ENCODE measurements at places on chromosomes 16 and 17.

DNA sequence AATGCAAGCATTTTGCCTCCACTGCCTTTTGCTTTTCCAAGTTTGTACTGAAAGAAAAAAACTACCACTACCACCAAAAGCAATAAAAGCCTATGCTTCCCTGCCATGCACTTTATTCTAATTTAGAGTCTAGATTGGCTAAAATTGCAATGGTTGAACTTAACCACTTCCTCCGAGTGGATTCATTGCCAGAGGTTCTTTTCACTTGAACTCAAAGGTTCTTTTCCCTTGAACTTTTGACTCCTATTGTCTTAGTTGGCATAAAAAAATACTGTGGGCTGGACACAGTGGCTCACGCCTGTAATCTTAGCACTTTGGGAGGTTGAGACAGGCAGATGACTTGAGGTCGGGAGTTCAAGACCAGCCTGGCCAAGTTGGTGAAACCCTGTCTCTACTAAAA is 319.8 kb upstream of the GOT2 start:
- no peak for DNase-seq

DNA sequence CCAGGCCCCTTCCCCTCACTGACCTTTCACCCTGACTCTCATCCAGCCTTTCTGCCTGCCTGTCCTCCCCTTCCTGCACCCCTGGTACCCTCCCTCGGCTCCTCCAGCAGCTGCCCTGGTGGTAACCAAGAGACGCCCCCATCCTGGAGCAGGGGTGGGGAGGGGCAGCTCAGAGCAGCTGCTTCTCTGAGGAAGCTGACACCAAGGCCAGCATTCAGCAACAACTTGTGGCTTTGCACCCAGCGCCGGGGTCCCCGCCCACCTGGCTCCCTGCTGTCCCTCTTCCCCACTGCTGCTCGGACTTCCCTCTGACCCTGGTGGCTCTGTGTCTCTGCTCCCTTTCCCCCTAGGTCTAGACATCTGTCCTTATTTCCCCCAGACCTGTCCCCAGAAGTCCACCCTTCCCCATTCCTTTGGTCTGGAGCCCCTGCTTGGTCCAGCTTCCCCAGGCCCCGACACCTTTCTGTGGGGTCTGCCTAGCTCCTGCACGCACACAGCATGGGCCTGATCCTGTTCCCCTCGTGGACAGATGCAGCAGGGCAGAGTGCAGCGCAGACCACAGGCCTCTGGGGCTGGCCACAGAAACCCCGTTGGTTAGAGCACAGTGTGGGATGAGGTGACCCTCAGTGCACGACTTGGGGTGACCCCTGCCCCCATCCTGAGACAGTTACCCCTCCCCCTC is 1.2 kb upstream of the ATP2A1 start:
- DNase-seq, result no peak

DNA sequence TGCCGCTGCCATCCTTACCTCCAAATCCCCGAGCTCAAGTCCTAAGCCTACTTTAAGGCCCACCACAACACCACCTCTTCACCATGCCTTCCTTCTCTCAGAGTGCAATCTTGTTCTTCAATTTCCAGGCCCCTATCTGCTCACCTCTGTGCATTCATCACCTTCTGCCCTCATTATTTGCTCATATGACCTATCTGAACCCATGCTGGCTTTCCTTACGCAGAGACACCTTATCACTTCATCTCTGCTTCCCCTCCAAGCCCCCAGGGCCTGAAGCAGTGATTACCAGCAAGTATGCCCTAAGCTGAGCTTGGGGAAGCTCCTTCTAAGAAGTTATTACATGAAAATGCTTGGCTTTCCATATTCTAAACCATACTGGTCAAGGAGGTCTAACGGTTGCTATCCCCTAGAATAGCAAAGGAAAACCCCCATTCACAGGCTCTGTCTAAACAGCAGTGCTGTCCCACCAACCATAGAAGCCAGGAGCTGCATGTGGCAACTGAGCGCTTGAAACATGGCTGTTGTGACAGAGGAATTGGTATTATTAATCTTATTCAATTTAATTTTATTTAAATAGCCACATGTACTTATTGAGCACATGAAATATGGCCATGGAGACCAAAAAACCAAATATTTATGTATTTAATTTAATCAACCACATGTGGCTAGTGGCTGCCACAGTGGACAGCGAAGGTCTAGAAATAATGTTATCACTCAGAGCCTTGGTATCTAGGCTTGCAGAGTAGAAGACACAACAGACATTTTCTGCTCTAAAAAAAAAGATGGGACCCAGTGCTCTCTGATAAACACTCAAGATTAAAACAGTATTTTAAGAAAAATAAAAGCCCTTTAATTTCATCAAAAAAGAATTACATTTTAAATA is 13.9 kb downstream of the USP7 start:
- DNase-seq, result no peak

DNA sequence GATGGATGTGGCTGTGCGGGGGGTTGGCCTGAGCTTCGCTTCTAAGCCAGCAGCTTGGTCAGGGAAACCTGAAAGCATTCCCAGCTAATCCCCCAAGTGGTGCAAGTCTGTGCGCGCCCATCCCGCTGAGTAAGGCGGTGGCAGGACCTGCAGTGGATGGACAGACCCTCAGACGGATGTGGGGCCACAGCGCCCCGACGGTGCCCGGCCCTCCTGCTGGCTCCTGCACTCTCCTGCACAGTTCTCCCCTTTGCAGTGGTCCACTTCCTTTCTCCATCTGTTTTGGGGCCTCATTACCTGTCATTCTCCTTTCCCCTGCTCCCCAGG is 2.3 kb downstream of the ATP2A1 start:
- DNase-seq, result no peak

DNA sequence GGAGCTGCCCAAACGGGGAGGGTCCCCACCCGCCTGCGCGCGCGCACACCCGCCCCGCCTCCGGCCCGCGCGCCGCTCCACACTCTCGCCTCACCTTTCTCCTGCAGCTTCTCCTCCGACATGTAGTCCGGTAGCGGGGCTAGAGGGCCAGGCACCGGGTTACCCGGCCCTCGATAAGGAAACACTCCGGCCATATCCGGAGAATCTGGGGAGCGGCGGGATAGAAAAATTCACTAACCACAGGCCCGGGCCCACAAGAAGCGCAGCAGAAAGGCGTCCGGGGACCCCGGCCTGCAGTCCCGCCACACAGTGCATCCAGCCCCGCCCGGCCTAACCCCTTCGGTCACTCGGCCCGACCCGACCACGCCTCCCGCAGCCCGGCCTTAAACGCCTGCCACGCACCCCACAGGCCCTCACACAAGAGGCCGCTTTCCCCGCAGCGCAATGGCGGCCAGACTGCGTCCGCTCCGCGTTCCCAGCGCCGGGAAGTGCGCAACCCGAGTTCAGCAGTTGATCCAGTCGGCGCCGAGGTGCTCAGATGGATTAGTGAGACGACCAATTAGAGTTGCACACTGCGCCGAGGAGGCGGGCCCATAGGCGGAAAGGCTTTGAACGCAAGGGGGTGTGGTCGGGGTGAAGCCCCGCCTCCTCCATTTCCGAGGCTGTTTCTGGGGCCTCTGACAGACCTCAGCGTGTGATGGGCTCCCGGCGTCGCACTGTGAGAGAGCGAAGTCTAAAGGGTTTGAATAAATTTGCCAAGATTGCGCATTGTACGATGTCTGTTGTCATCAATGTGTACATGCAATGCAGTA is at the start of gene PRPF8:
Gene PRPF8, minus strand, starts transcription at position 490 of the 812 bp plus-strand sequence. Its CDS starts 296 bp downstream, at position 194.
- DNase-seq, result peak; percentile 89

GRCh38 chr17:21530311-21530710 is 154.2 kb downstream of the KCNJ12 start:
- no peak for DNase-seq

DNA sequence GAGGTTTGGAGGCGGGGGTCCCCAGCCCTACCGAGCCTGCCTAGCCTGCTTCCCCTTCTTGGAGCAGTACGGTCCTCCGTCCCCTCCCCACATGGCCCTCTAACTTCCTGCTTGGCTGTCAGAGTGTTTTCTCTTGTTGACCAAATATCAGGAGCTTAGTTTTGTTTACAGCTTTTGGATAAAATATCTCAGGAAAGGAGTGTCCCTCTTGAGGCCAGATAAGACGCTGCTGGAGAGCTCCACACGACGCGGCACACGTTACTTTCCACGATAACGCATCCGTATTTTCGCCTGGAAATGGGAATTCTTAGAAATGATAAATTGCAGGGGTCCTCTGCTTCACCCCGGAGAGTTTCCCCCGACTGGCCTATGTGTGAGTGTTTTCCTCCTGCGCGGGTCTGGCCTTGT is 182.9 kb downstream of the MAF start:
- no peak for DNase-seq

GRCh38 chr17:70976447-70976846 is 807.1 kb downstream of the KCNJ2 start:
- DNase-seq, result no peak

GRCh38 chr16:3587547-3588110 is 10.4 kb upstream of the NLRC3 start:
- no peak for DNase-seq

DNA sequence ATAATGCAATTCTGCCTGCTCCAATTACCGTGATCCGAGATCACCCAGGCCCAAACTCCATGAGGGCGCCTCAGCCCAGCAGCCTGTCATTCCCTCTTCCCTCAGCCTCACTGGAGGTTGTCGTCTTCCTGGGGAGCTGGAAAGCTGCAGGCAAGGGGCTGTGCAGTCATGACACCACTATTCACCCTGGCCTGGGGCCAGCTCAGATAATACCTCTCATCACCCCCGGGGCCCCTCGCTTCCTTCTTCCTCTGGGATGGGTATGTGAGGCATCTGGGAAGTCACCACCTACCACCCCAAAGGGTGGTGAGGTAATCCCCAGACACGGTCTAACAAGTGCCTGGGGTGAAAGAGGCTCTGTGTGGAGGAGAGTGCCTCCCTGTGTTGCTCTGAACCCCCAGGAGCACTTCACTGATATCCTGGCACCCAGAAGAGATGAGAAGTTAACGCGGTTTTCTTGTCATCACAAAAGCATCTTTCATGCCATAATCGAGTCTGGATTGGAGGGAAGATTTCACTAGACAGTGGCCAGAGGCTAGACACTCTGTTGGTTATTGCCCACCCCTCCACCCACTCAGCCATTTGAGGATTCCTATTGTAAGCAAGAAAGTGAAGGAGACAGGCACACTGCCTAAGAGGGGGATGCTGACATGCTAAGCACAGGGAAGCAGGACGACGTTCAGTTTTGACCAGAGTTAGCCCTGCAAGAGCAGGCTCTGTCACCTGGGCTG is 18.4 kb downstream of the CFAP20 start:
- peak; percentile 62 for DNase-seq

DNA sequence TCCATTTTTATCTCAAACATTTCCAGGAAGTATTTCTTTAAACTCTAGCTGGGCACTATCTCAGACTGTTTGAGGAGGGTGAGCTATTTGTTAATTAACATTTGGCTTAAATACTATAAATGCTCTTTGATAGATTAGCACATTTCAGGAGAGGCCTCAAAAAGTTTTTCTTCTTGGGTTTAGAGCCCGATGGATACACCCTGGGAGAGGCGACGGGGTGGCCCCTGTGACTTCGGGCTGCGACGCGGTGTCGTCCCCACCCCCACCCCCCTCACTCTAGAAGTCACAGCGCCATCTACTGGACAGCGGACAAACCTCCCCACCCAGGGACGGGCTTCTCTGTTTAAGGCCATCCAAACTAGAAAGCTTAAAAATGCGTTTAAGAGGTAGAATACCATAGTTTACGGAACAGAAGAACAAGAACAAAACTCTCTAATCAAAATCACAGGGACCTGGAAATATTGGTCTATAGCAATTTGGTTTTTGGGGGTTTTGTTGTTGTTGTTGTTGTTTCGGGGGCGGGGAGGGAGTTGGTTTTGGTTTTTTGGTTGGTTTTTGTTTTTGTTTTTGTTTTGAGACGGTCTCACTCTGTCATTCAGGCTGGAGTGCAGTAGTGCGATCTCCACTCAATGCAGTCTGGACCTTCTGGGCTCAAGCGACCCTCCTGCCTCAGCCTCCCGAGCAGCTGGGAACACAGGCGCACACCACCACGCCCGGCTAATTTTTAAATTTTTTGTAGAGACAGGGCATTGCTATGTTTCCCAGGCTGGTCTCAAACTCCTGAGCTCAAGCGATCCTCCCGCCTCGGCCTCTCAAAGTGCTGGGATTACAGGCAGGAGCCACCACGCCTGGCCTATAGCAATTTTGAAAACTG is 254.4 kb downstream of the C16orf95 start:
- DNase-seq, result peak; percentile 68

DNA sequence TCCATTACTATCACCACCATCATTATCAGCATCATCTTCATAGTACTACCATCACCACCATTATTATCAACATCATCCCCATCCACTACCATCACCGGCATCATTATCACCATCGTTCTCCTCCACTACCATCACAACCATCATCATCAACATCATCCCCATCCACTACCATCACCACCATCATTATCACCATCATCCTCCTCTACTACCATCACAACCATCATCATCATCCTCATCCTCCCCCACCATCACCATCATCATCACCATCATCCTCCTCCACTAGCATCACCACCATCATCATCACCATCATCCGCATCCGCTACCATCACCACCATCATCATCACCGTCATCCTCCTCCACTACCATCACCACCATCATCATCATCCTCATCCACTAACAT is 639.8 kb upstream of the RBFOX1 start:
- no peak for DNase-seq

DNA sequence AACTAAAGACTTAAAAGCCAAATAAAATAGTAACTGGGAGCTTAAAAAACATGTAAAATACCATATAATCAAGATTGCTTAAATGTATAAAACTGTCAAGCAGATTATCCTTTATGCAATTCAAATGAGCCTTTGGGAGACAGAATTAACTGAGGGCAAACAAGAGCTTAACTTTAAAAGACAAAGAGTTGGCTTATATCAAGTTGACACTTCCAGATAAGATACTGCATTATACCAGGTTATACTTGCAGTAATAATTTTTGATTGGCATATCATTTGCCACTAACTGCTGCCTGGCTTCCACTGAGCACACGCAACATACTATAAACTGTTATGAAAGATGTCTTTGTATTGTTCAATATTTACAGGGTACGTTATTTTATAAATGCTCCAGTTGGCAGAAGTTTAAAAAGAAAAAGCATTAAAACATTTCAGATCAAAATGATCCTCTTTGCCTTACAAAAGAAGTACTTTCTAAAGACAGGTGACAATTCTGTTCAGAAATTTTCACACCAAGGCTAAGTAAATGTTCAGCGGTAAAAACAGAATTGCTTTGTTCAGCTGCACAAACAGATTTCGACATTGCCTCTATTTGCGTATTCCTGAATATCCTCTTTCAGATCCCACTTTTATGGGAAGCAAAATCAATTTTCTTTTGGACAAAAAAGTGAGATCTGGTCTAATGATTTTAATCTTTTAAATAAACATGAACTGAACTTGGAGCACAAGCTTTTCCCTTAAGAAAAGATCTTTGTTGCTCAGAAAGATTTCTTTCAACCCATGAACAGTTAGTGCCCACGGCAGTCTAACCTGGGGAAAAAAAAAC is 50.7 kb downstream of the TOX3 start:
- DNase-seq, result no peak

- no peak for DNase-seq
Observed at GRCh38 chr17:81132770-81133723, 32.3 kb upstream of the PVALEF start.

GRCh38 chr17:73066148-73066884 is 26.2 kb downstream of the SLC39A11 start:
- DNase-seq, result no peak

DNA sequence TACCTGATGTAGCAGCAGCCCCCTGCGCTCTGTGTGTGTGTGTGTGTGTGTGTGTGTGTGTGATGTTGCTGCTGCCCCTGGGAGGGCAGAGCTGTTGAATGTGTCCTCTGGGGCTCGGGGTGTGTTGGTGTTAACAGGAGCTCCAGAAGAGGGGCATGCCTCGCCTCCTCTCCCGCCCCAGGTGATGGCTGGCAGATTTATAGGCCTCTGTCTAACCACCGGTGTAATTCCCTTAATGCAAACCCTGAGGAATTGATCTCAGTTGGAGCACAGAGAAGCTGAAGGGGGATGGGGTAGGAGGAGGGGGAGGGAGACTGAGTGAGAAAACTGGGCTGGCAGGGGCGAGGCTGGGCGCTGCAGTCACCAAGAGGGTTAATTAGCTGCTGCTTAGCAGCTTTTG is 10.0 kb downstream of the CACNA1G start:
- no peak for DNase-seq

Measured in NT2/D1 (cell line).